Foreskin fibroblast (primary cell): ENCODE measurements at places on chromosomes 7 and 10.

- no peak for DNase-seq
Observed at GRCh38 chr7:27248911-27249723, 6.5 kb downstream of the EVX1 start.

- DNase-seq = no peak
Observed at GRCh38 chr7:47385536-47386125, 196.3 kb downstream of the TNS3 start.

DNA sequence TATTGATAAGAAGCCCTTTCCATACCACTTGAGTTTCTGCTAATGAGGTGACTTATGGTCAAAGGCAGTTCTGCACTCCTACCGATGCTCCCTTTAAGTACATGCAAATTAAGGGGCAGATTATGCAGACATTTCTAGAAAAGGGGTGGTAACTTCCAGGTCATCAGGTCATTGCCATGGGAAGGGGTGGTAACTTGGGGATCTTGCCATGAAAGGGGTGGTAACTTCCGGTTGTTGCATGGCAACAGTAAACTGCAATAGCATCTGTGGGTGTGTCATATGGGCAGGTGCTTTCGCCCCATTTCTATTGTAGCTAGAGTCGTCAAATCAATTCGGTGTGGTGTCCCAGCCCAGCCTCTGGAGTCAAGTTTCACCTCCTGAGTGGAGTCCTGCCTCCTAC, 150.9 kb downstream of the UBE2H start:
- no peak for DNase-seq

DNA sequence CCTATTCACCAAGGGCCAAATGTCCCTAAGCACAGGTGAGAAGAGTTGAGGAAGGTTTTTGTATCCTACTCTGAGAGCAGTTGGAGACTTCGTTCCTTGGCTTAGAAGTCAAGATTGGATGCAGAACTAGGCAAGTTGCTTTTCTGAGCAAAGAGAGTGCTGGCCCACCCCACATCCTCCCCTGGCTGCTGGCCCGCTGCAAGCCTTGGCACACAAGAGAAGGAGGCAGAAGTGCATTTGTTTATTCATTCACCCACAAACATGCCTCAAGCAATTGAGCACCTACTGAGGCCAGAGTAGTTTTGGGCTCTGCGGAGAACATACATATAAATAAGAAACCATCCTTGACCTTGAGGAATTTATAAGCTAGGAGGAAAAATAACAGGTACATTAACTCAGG, 318.9 kb downstream of the KCNMA1 start:
- DNase-seq = no peak

DNA sequence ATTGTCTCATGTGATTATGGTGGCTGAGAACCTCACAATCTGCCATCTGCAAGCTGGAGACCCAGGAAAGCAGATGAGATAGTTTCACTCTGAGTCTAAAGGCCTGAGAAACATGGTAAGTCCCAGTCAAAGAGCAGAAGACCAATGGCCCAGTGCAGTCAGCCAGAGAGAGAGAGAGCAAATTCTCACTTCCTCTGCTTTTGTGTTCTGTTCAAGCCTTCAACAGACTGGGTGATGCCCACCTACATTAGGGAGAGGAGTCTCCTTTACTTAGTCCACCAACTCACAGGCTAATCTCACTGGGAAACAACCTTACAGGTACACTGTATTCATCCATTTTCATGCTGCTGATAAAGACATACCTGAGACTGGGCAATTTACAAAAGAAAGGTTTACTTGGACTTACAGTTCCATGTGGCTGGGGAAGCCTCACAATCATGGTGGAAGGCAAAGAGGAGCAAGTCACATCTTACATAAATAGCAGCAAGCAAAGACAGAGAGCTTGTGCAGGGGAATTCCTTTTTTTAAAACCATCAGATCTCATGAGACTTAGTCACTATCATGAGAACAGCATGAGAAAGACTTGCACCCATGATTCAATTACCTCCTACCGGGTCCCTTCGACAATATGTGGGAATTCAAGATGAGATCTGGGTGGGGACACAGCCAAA, 4.7 kb upstream of the FRMPD2 start:
- no peak for DNase-seq

- DNase-seq = peak; percentile 79
Observed at GRCh38 chr7:464454-465401, 54.9 kb downstream of the PDGFA start.

GRCh38 chr7:150955519-150956394, 22.4 kb downstream of the KCNH2 start:
- DNase-seq = no peak

DNA sequence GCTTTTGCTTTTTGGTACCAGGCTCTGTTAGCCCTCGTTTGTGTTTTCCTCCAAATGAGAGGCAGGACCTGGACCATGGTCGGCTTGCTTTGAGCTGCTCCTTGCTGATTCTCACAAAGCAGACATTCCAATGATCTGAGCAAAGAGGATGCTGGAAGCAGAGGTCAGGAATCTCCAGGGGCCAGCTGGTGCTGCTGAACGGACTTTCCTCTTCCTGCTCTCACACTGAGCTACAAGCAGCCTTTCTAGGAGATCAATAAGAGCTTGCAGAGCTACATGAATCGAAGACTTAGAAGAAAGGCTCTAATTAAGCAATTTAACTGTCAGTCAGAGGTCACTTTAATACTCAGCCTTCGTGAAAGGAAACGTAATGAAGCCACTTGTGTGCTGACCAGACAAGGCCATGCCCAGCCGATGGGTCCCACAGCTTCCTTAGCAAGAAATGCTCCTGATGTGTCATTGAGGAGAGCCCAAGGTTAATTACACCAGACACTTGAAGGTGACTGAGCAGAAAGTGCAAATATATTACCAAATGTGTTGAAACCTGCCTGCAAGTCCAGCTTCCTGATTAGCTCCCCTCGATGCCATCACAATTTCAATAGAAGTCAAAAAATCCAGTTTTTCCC, 151.3 kb upstream of the RSU1 start:
- DNase-seq = peak; percentile 91

DNA sequence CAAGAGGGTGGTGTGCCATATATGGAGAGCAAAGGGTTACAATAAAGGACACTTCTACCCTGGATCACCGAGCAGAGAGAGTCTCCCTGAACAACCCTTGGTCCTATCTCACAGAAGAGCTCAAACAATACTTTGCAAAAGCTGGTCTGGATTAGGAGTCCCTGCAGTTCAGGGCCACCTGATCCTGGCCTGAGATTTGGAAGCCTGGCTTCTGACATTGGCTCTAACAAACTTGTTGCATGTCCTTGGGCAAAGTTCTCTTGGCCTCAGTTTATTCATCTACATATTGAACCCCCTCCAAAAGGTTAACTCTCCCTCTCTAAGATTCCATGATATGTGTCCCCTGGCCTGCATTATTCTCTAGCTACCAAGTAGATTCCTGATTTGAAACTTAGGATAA, 1.7 kb downstream of the RBP4 start:
- DNase-seq = no peak

GRCh38 chr7:107387573-107388219, 82.2 kb upstream of the GPR22 start:
- DNase-seq = peak; percentile 81

GRCh38 chr7:47893238-47893637, 55.0 kb downstream of the PKD1L1 start:
- no peak for DNase-seq

GRCh38 chr7:97971120-97971989, 18.6 kb downstream of the OCM2 start:
- peak; percentile 10 for DNase-seq

GRCh38 chr10:103595933-103596726, 102.6 kb downstream of the NEURL1 start:
- DNase-seq = no peak

DNA sequence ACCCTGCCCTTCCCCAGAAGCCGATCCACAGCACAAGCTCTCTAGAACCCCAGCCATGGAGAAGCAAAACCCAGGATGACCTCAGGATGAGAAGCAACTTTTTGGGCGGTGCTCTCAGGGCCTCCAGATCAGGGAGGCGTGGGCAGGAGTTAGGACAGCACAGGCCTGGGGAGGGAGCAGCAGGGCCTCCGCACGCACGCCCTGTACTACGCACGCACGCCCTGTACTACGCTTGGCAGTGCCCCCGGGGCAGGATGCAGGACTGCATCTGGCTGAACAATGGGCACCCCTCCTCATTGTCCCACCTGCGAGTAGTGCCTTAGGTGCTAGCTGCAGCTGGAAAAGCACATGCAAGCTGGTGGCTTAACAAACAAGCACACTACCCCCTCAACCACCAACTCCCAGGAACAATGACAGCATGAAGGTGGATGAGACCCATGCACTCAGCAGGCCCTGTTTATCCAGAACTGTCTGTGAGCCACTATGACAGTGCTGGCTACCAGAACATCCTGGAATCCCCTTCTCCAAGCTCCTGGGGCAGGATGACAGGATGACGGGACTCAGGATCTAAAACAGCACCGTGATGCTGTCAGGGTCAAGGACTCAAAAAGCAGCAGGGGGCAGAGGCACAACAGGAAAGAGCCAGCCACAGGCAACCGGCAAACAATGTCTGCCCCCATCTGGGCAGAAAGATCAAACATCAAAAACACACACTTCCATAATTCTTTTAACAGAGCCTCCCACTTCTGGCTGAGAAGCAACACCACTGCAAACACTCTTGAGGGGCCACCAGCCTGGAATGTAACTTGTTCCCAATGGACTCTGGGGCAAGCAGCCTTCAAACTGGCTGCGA, 11.8 kb downstream of the PODXL start:
- peak; percentile 33 for DNase-seq

DNA sequence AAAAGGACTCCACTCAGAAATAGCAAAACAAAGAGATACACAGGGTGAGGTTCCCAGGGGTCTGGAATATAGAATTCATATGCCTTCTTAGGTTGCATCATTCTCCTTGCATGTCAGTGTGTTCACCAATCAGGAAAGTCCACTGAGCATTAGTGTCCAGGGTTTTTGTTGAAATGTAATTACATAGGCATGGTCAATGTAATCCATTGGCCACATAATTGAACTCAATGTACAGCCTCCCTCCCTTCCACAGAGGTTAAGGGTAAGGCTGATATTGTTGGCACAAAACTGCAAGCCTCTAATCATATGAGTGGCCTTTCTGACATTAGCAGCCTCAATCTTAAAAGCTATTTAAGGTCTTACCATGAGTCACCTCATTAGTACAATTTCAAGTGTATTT, 736.1 kb upstream of the VSTM2A start:
- no peak for DNase-seq
